CD4-positive, alpha-beta T cell (primary cell): ENCODE measurements at places on chromosomes 1 and 21.

DNA sequence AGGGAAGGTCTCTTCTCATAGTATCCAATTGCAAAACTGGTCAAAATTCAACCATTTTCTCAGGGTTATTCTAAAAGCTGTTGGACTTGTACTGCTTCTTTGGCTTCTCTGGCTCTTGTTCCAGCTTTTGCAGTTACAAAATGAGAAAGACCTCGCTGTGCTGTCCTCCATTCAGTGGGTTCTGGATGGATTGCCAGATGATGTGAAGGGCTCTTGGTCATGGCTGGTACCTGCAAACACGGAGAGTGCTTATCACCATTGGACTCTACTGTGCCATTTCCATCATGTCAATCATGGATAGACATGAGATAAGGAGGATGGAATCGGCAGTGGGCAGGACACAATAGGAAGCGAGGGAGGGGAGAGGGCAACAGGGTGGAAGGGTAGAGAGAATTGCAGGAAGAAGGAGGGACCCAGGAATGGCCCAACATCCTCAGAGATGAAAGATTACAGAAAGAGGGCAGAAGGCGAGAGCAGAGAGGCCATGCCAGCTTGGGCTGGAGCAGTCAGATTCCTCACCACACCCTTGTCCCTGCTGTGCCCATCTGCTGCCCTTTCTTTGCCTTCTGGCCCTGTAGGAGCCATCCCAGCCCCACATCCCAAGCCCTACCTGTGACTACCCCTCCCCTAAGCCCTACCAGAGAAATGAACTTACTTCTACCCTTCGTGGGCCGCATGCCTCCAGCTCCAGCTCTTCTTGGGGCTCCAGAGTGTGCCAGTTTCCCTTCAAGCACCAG lies 70.3 kb downstream of the HIVEP3 start:
- DNase-seq, result no peak

GRCh38 chr1:76053021-76053420 lies 21.5 kb upstream of the ST6GALNAC3 start:
- no peak for DNase-seq

GRCh38 chr1:236103059-236103458 lies 38.2 kb upstream of the NID1 start:
- no peak for DNase-seq

DNA sequence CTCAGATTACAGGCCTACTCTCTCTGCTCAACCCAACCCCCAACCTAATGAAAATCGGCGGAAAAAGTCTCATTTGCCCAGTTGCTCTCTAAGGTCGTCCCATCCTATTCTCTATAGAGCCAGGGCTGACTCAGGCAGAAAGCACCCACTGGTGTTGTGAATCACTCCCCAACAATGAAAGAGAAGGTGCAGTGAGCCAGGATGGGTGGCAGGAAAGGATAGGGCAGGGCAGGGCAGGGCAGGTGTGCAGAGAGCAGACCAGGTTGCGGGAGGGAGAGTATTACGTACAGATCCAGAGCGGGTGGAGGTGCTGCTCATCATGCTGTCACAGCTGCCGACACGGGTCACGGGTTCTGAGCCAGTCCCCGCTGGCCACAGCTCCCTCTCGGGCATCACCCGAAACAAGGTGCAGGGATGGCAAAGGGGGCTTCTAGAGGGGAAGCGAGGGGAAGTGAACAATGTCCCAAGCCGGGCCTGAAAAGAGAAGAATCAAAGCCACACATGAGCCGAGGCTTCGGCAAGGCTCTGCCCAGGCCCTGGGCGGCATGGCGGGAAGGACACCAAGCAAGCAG lies 5.3 kb downstream of the C1orf116 start:
- no peak for DNase-seq

DNA sequence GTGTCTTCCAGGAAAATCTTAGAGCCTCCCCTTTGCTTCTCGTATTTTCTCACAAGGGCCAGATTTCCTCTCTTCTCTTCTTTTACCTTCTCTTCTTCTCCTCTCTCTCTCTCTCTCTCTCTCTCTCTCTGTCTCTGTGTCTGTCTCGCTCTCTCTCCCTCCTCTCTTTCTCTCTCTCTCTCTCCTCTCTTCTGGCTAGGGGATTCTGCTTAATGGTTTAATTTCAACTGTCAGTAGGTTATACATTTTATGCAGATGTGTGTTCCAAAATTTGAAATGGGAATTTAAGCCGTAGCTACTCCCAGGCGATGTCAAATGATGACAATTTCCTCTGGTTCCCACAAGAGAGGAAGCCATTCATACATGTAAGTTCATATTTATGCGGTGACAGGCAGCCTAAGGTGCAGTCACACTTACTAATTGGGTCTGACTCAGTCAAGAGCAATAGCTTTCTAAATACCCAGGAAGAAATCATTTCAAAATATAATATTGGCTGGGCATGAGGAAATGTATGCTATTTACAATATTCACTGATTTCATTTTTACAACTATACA lies 1.4 kb downstream of the DSCAM start:
- DNase-seq, result no peak
